ENCODE measurements at places on chromosomes 1 and 21. TPM values are rescaled to one million over a fixed set of nuclear protein-coding genes. Genes with fewer than 3 reads are reported as not detected.

The ROR1 gene
- total RNA-seq = 81.4 TPM

The CD52 gene
- 1.1 TPM for total RNA-seq

The IGSF9 gene
- 77.5 TPM for total RNA-seq

The TFF2 gene
- not detected for total RNA-seq

The ZMYND12 gene
- 0.91 TPM for total RNA-seq

- no peak overlapping the region for H3K27ac ChIP-seq
- peaks cover 33% of the 10 kb centered on the region for H3K4me1 ChIP-seq
- no peak overlapping the region for H3K4me3 ChIP-seq
- H3K36me3 ChIP-seq = peaks cover 3% of the 10 kb centered on the region
- H3K27me3 ChIP-seq = no peaks in the 10 kb centered on the region
- no peak for DNase-seq
Observed at GRCh38 chr21:44305691-44306090, 5.8 kb downstream of the PFKL start.

DNA sequence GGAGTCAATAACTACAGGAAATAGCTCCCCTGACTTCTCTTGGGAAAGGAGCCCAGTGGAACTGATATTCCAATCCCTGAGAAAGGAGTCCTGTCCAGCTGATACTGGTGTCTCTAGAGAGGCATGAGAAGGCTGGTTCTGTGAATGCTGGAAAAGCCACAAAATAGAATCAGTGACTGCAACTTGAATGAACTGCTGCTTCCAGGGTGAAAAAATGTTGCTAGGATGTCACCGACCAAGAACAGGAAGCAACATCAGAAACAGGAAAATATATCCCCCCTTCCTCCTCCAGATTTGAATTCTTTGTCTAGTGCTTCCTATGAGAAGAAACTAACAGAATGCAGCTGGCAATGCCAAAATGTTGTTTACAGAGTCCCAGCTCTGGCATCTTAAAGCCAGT is 269.3 kb upstream of the LYPLAL1 start:
- no peak overlapping the region for H3K27ac ChIP-seq
- H3K4me3 ChIP-seq = no peak overlapping the region
- no peak for DNase-seq
- H3K4me1 ChIP-seq = peaks cover 3% of the 10 kb centered on the region
- peaks cover 6% of the 10 kb centered on the region for H3K27me3 ChIP-seq
- no peaks in the 10 kb centered on the region for H3K36me3 ChIP-seq

GRCh38 chr1:1099506-1100183 is 16.2 kb downstream of the C1orf159 start:
- H3K27me3 ChIP-seq = no peaks in the 10 kb centered on the region
- no peak overlapping the region for H3K4me3 ChIP-seq
- H3K4me1 ChIP-seq = no peaks in the 10 kb centered on the region
- no peak for DNase-seq
- H3K36me3 ChIP-seq = peaks cover 21% of the 10 kb centered on the region

- no peaks in the 10 kb centered on the region for H3K4me1 ChIP-seq
- peaks cover 17% of the 10 kb centered on the region for H3K36me3 ChIP-seq
- H3K27me3 ChIP-seq = no peaks in the 10 kb centered on the region
- DNase-seq = no peak
Observed at GRCh38 chr1:117846674-117847425, 82.6 kb downstream of the GDAP2 start.

DNA sequence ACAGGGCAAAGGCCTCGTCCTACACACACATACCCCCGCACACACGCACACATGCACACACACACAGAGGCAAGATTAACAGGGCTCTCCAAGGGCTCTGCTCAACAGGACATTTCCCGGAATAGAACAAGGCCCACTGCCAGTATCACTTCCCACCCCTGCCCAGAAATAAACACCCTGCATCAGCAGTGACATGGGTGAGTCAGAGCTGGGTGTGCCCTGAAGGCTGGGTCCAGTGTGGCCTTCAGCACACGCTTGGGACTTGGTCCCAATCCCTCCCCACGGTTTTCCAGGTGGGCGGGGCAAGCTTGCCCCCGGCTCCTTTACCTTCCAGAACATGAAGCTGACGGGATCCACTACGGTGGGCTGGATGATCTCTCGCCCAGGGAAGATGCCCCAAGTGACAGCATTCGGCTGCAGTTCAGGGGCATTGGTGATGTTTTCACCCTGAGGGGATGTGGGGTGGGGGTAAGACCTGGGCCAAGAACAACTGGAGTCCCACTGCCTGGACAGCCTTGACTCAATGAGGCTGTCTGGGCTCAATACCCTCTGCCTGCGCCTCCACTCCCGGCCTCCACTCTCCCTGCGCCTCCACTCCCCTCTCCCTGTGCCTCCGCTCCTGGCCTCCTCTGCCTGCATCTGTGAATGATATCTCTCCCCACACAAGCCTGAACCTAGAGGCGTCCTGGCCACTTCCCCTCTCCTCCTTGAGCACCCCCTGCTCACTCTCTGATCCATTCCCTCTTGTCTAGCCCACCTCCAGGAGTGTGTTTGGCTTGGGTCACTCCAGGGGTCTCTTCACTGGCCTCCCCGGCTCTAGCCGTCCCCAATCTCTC is 14.7 kb downstream of the MTHFR start:
- DNase-seq = no peak
- peaks cover 29% of the 10 kb centered on the region for H3K4me1 ChIP-seq
- peaks cover 25% of the 10 kb centered on the region for H3K36me3 ChIP-seq
- H3K27ac ChIP-seq = peak overlapping the region; percentile 82
- no peak overlapping the region for H3K4me3 ChIP-seq
- no peaks in the 10 kb centered on the region for H3K27me3 ChIP-seq

DNA sequence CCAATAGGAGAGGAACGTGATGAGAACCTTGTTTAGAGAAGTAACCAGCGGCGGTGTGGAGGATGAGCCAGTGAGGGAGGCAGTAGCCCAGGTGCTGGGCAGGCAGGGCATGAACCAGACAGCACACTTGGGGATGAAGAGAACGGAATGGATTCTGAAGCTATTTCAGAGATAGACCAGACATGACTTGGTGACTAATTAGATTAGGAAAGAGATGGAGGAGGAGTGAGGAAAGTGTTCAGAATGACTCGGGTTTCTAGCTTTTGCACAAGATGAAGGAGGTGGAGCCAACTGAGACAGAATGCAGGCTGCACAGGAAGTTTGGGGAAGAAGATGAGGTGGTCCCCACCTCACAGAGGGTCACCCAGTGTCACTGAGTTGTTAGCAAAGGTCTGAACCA is 5.1 kb downstream of the PEF1 start:
- no peaks in the 10 kb centered on the region for H3K36me3 ChIP-seq
- H3K4me3 ChIP-seq = no peak overlapping the region
- no peaks in the 10 kb centered on the region for H3K27me3 ChIP-seq

DNA sequence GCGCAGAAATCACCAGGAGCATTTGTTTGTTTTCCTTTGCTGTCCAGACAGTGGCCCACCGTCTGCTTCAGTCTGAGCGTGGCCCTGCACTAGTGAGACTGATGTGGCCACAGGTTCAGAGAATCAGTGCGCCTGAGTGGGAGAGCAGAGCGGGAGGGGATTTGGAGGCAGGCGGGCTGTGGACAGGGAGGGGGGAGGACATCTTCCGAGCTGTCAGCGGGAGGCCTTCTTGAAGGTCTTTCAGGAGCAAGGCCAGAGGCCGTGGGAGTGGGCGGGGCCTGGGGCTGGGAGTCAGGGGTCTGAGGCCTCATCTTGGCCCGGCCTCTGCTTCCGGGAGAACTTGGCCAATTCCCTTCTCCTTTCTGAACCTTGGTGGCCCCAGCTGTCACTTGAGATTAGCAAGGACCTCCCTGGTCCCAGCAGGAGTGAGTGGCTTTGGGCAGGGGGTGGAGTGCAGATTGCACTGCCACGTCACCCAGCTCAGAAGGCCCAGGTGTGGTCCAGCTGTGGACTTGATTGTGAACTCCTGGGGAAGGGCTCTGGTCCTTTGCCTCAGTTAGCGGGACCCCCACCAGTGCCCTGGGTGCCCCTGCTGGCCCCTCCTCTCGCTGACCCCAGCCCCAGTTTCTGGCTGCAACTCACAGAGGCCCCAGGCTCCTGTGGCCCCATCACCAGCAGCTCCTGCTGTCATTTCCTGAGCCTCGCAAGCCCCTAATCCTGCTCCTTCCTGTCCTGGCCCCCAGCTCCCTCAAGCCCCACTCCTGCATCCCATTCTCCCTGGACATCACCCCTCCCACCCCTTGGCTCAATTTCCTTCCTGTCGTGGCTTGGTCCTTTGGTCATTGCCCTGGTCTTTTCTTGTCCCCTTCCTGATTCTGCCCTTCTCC is 8.4 kb downstream of the TNFRSF1B start:
- H3K36me3 ChIP-seq = no peaks in the 10 kb centered on the region
- no peak for DNase-seq
- H3K27me3 ChIP-seq = peaks cover 8% of the 10 kb centered on the region
- H3K4me1 ChIP-seq = peaks cover 15% of the 10 kb centered on the region

DNA sequence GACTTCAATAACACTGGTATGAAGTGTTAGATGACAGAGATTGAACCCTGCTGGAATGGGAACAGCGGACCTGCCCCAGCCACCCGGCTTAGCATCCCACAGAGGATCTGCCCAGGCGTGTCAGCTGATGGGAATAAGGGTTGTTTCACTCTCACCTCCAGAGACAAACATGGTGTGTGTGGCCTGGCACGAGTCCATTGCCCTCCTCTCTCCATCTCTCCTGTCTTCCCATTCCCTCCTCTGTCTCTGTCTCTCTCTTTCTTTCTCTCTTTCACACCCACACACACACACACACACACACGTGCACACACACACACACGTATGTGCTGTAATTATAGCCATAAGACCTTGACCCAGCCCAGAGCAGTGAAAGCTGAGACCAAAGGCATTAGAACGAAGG is 200.2 kb downstream of the HIVEP3 start:
- H3K36me3 ChIP-seq = no peaks in the 10 kb centered on the region
- H3K27me3 ChIP-seq = no peaks in the 10 kb centered on the region
- no peak overlapping the region for H3K4me3 ChIP-seq
- no peak for DNase-seq
- H3K27ac ChIP-seq = no peak overlapping the region
- H3K4me1 ChIP-seq = peaks cover 23% of the 10 kb centered on the region

DNA sequence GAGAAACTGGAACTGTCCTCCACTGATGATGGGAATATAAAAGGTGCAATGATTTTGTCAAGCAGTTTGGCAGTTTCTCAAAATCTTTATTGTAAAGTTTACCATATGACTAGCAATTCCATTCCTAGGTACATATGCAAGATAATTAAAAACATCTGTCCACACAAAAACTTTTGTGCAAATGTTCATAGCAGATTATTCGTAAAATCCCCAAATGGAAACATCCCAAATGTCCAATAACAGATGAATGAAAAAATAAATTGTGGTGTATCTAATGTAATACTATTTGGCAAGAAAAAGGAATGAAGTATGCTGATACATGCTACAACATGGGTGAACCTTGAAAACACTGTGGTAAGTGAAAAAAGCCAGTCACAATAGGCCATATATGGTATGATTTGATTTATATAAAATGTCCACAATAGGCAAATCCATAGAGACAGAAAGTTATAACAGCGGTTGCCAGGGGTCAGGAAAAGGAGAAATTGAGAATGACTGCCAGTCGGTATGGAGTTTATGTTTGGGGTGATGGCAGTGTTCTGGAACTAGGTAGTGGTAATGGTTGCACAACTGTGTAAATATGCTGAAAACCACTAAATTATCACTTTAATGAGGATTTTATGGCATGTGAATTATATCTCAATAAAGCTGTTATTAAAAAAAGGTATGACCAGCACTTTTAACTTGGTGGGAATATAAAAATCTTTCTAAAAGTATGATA is 81.7 kb upstream of the BEND5 start:
- H3K4me1 ChIP-seq = no peaks in the 10 kb centered on the region
- DNase-seq = no peak
- H3K4me3 ChIP-seq = no peak overlapping the region
- no peaks in the 10 kb centered on the region for H3K36me3 ChIP-seq
- H3K27ac ChIP-seq = no peak overlapping the region

GRCh38 chr1:11525151-11525505 is 46.2 kb downstream of the DISP3 start:
- peaks cover 3% of the 10 kb centered on the region for H3K27me3 ChIP-seq
- no peak overlapping the region for H3K27ac ChIP-seq
- DNase-seq = no peak
- no peaks in the 10 kb centered on the region for H3K4me1 ChIP-seq
- H3K4me3 ChIP-seq = no peak overlapping the region
- H3K36me3 ChIP-seq = no peaks in the 10 kb centered on the region

GRCh38 chr1:230977761-230978490 is 735 bp downstream of the TTC13 start:
- H3K4me1 ChIP-seq = peaks cover 28% of the 10 kb centered on the region
- H3K27ac ChIP-seq = peak overlapping the region; percentile 86
- DNase-seq = peak; percentile 56
- H3K27me3 ChIP-seq = no peaks in the 10 kb centered on the region
- H3K36me3 ChIP-seq = no peaks in the 10 kb centered on the region
- peak overlapping the region; percentile 80 for H3K4me3 ChIP-seq

DNA sequence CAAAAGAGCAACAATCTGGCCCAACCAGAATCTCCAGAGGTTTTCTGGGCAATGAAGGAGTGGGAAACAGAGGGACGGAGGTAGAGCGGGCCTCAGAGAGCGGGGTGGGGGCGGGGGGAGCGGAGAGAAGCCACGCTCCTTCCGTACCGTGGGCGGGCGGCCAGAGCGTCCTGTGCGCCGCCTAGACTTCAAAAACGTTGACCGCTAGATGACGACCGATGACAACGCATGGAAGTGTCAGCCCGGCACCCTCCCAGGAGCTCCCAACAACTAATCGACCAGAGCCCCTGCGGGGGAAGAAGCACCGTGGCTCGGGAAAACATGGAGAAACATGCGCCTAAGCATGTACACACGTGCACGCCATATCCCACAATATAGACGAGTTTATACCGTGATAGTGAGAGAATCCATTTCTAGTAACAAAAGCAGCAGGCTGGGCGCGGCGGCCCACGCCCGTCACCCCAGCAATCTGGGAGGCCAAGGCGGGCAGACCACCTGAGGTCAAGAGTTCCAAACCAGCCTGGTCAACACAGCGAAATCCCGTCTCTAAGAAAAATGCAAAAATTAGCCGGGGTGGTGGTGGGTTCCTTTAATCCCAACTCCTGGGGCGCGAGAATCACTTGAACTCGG is 131.9 kb downstream of the LIPI start:
- H3K4me3 ChIP-seq = no peak overlapping the region
- DNase-seq = no peak
- H3K27ac ChIP-seq = no peak overlapping the region
- H3K27me3 ChIP-seq = no peaks in the 10 kb centered on the region
- H3K36me3 ChIP-seq = peaks cover 22% of the 10 kb centered on the region
- H3K4me1 ChIP-seq = no peaks in the 10 kb centered on the region

DNA sequence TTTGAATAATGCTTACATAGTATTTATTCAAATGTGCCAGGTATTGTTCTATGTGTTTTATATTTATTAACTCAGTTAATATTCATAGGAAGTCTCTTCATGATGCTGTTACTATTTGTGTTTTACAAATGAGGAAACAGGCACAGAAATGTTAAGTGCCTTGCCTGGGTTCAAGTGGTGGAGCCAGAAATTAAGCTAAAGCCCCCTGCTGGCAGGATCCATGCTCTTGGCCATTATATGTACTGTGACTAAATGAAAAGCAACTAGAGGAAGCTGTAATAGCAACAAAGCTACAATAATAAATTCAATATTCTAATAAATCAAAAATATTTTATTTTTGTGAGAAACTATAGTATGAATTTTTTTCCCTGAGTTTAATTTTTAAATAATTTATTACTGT is 30.0 kb downstream of the IARS2 start:
- peaks cover 9% of the 10 kb centered on the region for H3K36me3 ChIP-seq
- no peaks in the 10 kb centered on the region for H3K27me3 ChIP-seq
- H3K4me3 ChIP-seq = no peak overlapping the region
- DNase-seq = no peak
- H3K27ac ChIP-seq = no peak overlapping the region

Data from mesothelial cell of epicardium (in vitro differentiated cells).